Pericardium fibroblast (primary cell): ENCODE measurements at places on chromosomes 6 and 20. TPM values are rescaled to one million over a fixed set of nuclear protein-coding genes. Genes with fewer than 3 reads are reported as not detected.

Gene HLA-DRA
- not detected in 2 replicates for total RNA-seq

Gene ERGIC3
- 361 and 367 TPM in 2 replicates for total RNA-seq

Gene MYLK2
- total RNA-seq = not detected in 2 replicates

Gene TTBK1
- not detected in 2 replicates for total RNA-seq

Gene SAMD10
- 0.09 and 0.12 TPM in 2 replicates for total RNA-seq

Gene TRIM15
- total RNA-seq = not detected in 2 replicates

Gene PRSS35
- total RNA-seq = 2.4 and 3.0 TPM in 2 replicates

Gene RIPOR2
- 4.0 and 35.2 TPM in 2 replicates for total RNA-seq

Gene LY6G6D
- not detected in 2 replicates for total RNA-seq

Gene COL9A3
- 55.6 and 133 TPM in 2 replicates for total RNA-seq

Gene ECT2L
- total RNA-seq = not detected in 2 replicates

Gene SLC52A3
- not detected in 2 replicates for total RNA-seq

Gene ADGRG6
- total RNA-seq = 12.1 and 17.6 TPM in 2 replicates

Gene SLC23A2
- 9.1 and 10.2 TPM in 2 replicates for total RNA-seq

Gene PACRG
- 0.12 TPM in 1 of 2 replicates, not detected in the other for total RNA-seq

Gene GHRH
- not detected in 2 replicates for total RNA-seq

Gene EEF1A2
- 0.09 and 0.35 TPM in 2 replicates for total RNA-seq

Gene RMND1
- total RNA-seq = 25.1 and 35.4 TPM in 2 replicates

Gene XKR7
- not detected in 2 replicates for total RNA-seq

Gene SIRPD
- not detected in 2 replicates for total RNA-seq

Gene CALHM5
- 1.4 and 4.2 TPM in 2 replicates for total RNA-seq

Gene OR12D3
- not detected in 2 replicates for total RNA-seq

Gene EEF1E1
- 16.7 and 33.3 TPM in 2 replicates for total RNA-seq

Gene PRKN
- 0.68 and 1.8 TPM in 2 replicates for total RNA-seq

Gene MRPS18A
- total RNA-seq = 30.8 and 47.1 TPM in 2 replicates

Gene KHDC1
- total RNA-seq = 4.1 and 4.6 TPM in 2 replicates

Gene SPATA25
- 1.0 and 1.6 TPM in 2 replicates for total RNA-seq

Gene SAPCD1
- total RNA-seq = 1.2 and 2.8 TPM in 2 replicates

Gene WDR46
- total RNA-seq = 58.0 and 63.1 TPM in 2 replicates

Gene RAET1L
- total RNA-seq = not detected in 2 replicates

Gene ADGRB3
- 2.3 TPM in 1 of 2 replicates, not detected in the other for total RNA-seq

Gene UBE3D
- 2.3 and 15.0 TPM in 2 replicates for total RNA-seq

Gene MYMX
- total RNA-seq = 0.60 TPM in 1 of 2 replicates, not detected in the other

Gene IRAK1BP1
- total RNA-seq = 1.3 and 2.1 TPM in 2 replicates

Gene C20orf141
- 0.47 TPM in 1 of 2 replicates, not detected in the other for total RNA-seq

Gene KIAA1586
- 5.4 and 5.6 TPM in 2 replicates for total RNA-seq

Gene F13A1
- total RNA-seq = 0.51 TPM in 1 of 2 replicates, not detected in the other

Gene ZC2HC1B
- total RNA-seq = not detected in 2 replicates

Gene SLC17A3
- total RNA-seq = not detected in 2 replicates

Gene GNRH2
- not detected in 2 replicates for total RNA-seq

Gene HDDC2
- total RNA-seq = 60.2 and 72.9 TPM in 2 replicates

Gene DNAH8
- total RNA-seq = not detected in 2 replicates

Gene CDH4
- total RNA-seq = 0.82 and 2.6 TPM in 2 replicates

Gene EYA4
- total RNA-seq = 0.60 TPM in 1 of 2 replicates, not detected in the other

Gene ZBTB46
- 3.4 and 6.4 TPM in 2 replicates for total RNA-seq

Gene DOK5
- 9.9 and 12.7 TPM in 2 replicates for total RNA-seq

Gene BPIFB1
- not detected in 2 replicates for total RNA-seq

Gene TINAG
- total RNA-seq = not detected in 2 replicates

Gene HDGFL1
- total RNA-seq = not detected in 2 replicates

Gene ABHD16B
- not detected in 2 replicates for total RNA-seq

Gene ALDH5A1
- total RNA-seq = 0.70 and 4.5 TPM in 2 replicates

Gene TNXB
- total RNA-seq = 108 and 240 TPM in 2 replicates

Gene CPNE5
- total RNA-seq = 0.09 and 11.4 TPM in 2 replicates

Gene PSMA7
- 254 and 307 TPM in 2 replicates for total RNA-seq

Gene NOX3
- total RNA-seq = not detected in 2 replicates

Gene SLC22A7
- not detected in 2 replicates for total RNA-seq

Gene NFKBIE
- total RNA-seq = 3.0 and 9.2 TPM in 2 replicates

Gene VSTM2L
- total RNA-seq = 2.1 and 8.6 TPM in 2 replicates

Gene FRK
- total RNA-seq = 0.26 and 1.2 TPM in 2 replicates
